ENCODE measurements at places on chromosomes 4 and X. TPM values are rescaled to one million over a fixed set of nuclear protein-coding genes. Genes with fewer than 3 reads are reported as not detected.

Gene STPG2
- total RNA-seq = 0.33 TPM

DNA sequence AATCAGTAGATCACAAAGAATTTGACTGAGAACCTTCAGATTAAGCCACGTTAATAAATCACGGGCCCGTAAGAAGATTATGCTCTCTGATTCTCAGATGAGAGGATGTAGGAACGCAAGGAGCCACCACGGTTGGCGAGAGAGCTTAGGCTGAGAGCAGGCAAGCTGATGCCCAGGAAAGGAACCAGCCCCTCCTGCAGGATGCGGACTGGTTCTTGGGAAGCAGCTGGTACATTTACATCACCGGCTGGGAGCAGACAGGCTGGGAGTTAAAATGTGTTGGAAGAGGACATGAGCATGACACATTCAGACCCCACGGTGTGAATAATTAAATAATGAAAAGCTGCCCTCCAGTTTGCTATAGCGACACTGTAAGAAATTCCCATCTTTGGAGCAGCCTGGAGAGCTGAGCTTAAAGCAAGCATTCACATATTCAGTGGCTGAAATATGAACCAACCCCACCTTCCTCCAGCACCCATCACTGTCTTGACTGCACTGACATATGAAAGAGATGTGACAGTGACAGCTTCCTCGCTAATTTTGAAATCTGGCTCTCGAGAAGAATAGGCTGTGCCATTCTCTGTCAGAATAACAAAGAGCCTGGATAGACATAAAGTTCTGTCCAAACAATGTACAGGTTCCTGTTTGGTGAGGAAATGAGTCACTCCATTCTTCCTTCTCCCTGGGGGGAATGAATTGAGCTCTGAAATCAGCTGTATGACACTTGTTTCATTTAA is 33.1 kb downstream of the LNX1 start:
- H3K27ac ChIP-seq = no peak overlapping the region
- H3K4me1 ChIP-seq = no peaks in the 10 kb centered on the region
- H3K36me3 ChIP-seq = no peaks in the 10 kb centered on the region

GRCh38 chrX:39859991-39860861 is 237.5 kb downstream of the BCOR start:
- H3K27ac ChIP-seq = no peak overlapping the region
- H3K36me3 ChIP-seq = no peaks in the 10 kb centered on the region
- no peak overlapping the region for H3K4me3 ChIP-seq
- H3K27me3 ChIP-seq = no peaks in the 10 kb centered on the region
- no peaks in the 10 kb centered on the region for H3K4me1 ChIP-seq

Gene NEIL3
- not detected for total RNA-seq

- no peaks in the 10 kb centered on the region for H3K36me3 ChIP-seq
- no peaks in the 10 kb centered on the region for H3K4me1 ChIP-seq
- no peak overlapping the region for H3K4me3 ChIP-seq
- DNase-seq = no peak
Observed at GRCh38 chr4:163941221-163941905, 446.9 kb downstream of the TMA16 start.

DNA sequence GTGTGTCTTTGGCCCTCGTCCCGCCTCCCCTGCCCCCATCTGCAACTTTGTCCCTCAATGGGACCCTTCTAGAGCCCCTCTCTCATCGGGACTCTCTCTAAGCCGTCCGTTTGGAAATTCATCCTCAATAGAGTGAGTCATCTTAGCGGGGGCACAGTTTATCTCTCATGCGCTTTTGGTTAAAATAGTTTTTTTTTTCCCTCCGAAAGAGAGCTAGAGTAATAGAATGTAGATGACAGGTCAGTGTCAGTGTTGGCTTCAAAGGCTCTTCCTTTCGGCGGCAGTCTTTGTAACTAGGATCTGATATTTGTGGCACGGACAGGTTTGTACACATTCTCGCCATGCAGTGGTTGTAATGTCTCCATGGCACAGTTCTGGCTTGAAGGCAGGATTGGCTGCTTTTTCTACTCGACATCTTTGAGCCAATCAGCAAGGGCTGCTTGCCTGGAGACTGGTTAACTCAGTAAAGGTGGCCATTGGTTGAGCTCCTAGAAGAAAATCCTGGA is 989 bp downstream of the N4BP2 start:
- DNase-seq = peak; percentile 92
- no peaks in the 10 kb centered on the region for H3K4me1 ChIP-seq
- no peaks in the 10 kb centered on the region for H3K36me3 ChIP-seq

- H3K4me1 ChIP-seq = peaks cover 53% of the 10 kb centered on the region
- peak overlapping the region; percentile 88 for H3K27ac ChIP-seq
- H3K4me3 ChIP-seq = peak overlapping the region; percentile 10
Observed at GRCh38 chr4:118772081-118772766, 63.7 kb downstream of the SEC24D start.

Gene MTCP1
- total RNA-seq = 3.9 TPM

DNA sequence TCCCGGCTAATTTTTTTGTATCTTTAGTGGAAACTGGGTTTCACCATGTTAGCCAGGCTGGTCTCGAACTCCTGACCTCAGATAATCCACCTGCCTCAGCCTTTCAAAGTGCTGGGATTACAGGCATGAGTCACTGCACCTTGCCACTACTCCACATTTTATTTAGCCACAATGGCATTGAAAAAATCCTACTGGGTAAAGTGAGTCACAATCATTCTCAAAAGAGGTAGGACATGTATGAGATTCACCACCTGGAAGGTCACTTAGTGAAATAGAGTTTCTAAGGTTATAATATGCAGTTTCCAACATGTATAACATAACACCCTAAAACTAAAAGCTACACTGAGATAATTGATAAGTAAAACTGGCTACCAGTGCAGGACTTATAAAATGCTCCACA is 159.2 kb downstream of the BTC start:
- peaks cover 3% of the 10 kb centered on the region for H3K27me3 ChIP-seq
- no peak overlapping the region for H3K27ac ChIP-seq
- peaks cover 3% of the 10 kb centered on the region for H3K4me1 ChIP-seq

GRCh38 chr4:113328514-113328913 is 279.1 kb downstream of the ANK2 start:
- no peaks in the 10 kb centered on the region for H3K36me3 ChIP-seq
- H3K27ac ChIP-seq = no peak overlapping the region
- peaks cover 7% of the 10 kb centered on the region for H3K4me1 ChIP-seq

Gene NIPAL1
- 0.33 TPM for total RNA-seq

- H3K4me1 ChIP-seq = no peaks in the 10 kb centered on the region
- peak overlapping the region; percentile 92 for H3K4me3 ChIP-seq
- H3K36me3 ChIP-seq = no peaks in the 10 kb centered on the region
- peak overlapping the region; percentile 88 for H3K27ac ChIP-seq
Observed at GRCh38 chr4:30716158-30716557, 4.0 kb upstream of the PCDH7 start.

Gene SH3RF1
- total RNA-seq = 8.2 TPM

- no peaks in the 10 kb centered on the region for H3K36me3 ChIP-seq
- peaks cover 54% of the 10 kb centered on the region for H3K4me1 ChIP-seq
- DNase-seq = no peak
- no peak overlapping the region for H3K27ac ChIP-seq
Observed at GRCh38 chr4:57040510-57040909, 61.8 kb downstream of the POLR2B start.

Gene STS
- total RNA-seq = 5.0 TPM

DNA sequence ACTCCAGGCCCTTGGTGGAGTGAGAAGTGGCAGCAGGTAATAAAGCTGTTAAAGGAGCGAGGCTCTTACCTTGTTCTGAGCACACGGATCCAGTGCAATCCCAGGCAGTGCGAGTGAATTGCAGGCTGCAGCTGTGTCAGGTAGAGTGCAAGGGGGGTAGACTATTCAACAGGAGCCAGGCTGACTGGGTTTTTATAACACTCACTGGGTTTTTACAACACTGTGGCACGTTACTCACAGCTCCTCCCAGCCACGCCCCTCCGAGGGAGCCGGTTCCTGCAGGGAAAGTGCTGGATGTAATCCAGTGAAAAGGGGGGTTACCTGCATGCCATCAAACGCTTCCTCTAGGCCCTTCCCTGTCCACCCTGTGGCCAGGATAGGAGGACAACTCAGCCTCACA is 358 bp downstream of the FGFBP1 start:
- no peak overlapping the region for H3K27ac ChIP-seq
- H3K4me3 ChIP-seq = no peak overlapping the region
- H3K36me3 ChIP-seq = no peaks in the 10 kb centered on the region
- peaks cover 3% of the 10 kb centered on the region for H3K27me3 ChIP-seq
- no peak for DNase-seq

- peaks cover 98% of the 10 kb centered on the region for H3K27me3 ChIP-seq
- H3K4me1 ChIP-seq = peaks cover 59% of the 10 kb centered on the region
- no peak overlapping the region for H3K27ac ChIP-seq
- peak overlapping the region; percentile 14 for H3K4me3 ChIP-seq
- H3K36me3 ChIP-seq = no peaks in the 10 kb centered on the region
- peak; percentile 55 for DNase-seq
Observed at GRCh38 chr4:4857001-4857808, 2.3 kb upstream of the MSX1 start.

DNA sequence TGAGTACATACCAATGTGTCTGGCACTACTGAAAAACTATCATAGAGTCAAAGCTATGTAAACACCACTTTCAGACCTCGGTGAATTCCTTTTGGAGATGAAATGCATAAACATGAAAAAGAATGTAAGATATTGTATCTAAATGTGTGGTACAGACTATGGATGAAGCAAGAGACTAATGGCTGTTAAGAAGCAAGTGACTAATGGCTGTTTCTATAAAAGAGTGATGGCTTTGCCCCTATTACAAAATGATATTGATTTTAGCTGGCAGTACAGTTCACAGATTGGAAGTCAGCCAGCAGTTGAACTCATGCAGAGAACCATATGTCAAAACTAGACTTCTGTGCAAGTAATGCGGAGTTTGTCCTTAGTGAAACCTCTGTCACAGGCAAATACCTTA is 359.3 kb downstream of the GRXCR1 start:
- no peak overlapping the region for H3K27ac ChIP-seq
- no peaks in the 10 kb centered on the region for H3K36me3 ChIP-seq
- H3K4me1 ChIP-seq = no peaks in the 10 kb centered on the region

GRCh38 chr4:13920901-13921300 is 293.4 kb upstream of the BOD1L1 start:
- no peak overlapping the region for H3K27ac ChIP-seq
- no peaks in the 10 kb centered on the region for H3K36me3 ChIP-seq
- peaks cover 29% of the 10 kb centered on the region for H3K4me1 ChIP-seq

Gene TNIP3
- 0.49 TPM for total RNA-seq

Gene OTC
- total RNA-seq = 3.3 TPM

Gene TRPC5OS
- total RNA-seq = not detected

GRCh38 chrX:17397074-17397473 is 22.1 kb downstream of the NHS start:
- DNase-seq = no peak
- no peak overlapping the region for H3K4me3 ChIP-seq
- H3K4me1 ChIP-seq = no peaks in the 10 kb centered on the region
- H3K27ac ChIP-seq = no peak overlapping the region

Gene PLP2
- total RNA-seq = 65.1 TPM

Gene ATP2B3
- 0.95 TPM for total RNA-seq

- no peaks in the 10 kb centered on the region for H3K36me3 ChIP-seq
- no peaks in the 10 kb centered on the region for H3K27me3 ChIP-seq
- DNase-seq = no peak
- no peaks in the 10 kb centered on the region for H3K4me1 ChIP-seq
- no peak overlapping the region for H3K27ac ChIP-seq
Observed at GRCh38 chr4:159435561-159436023, 332.7 kb downstream of the RAPGEF2 start.

DNA sequence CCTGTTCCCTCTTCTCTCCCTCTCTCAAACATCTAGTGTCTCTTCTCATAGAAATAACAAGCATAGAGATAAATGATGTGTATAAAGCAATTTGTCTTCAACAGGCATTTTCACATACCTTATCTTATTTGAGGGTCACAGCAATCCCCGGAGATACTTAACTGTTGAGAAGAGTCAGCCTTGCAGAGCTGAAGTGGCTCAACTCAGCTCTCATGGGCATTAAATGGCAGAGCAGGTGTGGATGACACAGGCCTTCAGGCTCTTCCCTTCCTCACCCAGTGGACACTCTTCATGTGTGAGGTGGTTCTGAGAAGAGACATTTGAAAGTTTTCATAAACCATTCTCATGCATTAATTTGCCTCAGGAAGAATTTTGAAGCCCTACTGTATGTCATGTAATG is 134.2 kb downstream of the AFF2 start:
- H3K36me3 ChIP-seq = no peaks in the 10 kb centered on the region
- H3K27me3 ChIP-seq = no peaks in the 10 kb centered on the region
- DNase-seq = no peak
- H3K4me3 ChIP-seq = no peak overlapping the region
- no peaks in the 10 kb centered on the region for H3K4me1 ChIP-seq
